ENCODE measurements at places on chromosomes 6 and 20.

- DNase-seq: no peak
Measured at GRCh38 chr20:11891077-11891775, 26.5 kb upstream of the BTBD3 start.

- DNase-seq: no peak
Measured at GRCh38 chr6:107809966-107810365, 14.1 kb downstream of the SCML4 start.

DNA sequence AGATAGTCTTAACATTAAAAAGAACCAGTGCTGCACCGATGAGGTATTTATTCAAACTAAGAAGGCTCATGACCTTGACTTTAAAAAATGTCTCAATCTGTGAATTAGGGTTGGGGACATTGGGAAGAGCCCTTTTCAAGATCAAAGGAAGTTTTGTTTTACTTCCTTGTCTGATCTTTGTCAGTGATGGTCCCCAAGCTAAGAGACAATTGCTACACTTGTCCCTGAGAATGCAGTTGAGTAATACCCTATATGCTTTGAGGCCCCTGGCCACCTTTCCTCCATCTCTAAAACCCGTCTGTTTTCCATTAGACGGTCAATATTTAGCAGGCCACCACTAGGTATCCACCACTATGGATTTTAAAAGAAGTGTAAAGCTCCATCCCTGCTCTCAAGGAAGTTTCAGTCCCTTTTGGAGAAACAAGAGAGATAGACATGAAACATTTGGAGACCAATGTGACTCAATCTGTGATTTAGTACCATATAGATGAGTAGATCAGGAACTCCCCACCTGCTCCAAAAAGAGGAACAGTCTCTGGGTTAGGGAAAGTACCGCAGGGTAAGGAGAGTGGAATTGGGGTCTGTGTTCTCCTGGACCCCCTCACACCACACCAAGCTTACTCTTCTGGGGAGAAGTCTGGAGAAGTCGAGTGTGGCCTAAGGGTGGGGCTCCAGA lies 99.1 kb upstream of the ISM1 start:
- no peak for DNase-seq

DNA sequence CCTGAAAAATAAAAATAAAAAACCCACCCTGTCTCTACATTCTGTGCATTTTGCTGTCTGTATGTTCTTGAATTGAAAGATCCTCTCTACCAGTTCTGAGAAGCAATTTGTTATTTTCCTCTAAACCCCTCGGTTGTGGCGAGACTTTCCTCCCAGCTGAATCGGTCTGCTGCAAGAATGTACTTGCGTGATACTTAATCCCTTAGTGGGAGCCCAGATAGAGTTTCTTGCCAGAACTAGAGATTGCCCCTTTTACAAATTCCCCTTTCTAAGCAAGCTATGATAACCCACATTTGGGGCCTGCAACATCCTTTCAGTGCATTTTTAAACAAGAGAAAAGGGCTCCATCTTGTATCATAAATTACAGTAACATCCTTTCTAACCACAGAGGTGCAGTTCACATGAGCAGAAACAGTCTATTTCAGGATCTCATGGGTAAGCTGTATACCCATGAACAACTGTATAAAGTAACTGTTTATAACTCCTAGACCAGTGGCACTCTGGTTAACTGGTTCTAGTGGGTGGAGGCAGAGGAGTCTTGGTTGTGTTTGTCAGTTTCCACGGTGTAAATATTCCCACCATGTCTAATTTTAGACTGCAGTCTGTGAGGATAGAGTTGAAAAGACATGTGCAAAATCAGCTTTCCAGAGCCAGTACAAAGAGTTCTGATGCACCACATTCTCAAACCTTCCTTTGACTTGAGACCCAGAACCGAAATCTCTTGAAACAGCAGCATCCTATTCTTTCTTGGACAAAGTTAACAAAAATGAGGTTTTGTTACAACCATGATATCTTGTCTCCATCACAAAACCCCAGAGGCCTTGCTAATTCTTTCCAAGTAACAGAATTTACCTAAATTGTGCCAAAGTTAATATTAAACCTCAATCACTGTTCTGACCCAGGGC lies 113.1 kb upstream of the ZNF217 start:
- no peak for DNase-seq

DNA sequence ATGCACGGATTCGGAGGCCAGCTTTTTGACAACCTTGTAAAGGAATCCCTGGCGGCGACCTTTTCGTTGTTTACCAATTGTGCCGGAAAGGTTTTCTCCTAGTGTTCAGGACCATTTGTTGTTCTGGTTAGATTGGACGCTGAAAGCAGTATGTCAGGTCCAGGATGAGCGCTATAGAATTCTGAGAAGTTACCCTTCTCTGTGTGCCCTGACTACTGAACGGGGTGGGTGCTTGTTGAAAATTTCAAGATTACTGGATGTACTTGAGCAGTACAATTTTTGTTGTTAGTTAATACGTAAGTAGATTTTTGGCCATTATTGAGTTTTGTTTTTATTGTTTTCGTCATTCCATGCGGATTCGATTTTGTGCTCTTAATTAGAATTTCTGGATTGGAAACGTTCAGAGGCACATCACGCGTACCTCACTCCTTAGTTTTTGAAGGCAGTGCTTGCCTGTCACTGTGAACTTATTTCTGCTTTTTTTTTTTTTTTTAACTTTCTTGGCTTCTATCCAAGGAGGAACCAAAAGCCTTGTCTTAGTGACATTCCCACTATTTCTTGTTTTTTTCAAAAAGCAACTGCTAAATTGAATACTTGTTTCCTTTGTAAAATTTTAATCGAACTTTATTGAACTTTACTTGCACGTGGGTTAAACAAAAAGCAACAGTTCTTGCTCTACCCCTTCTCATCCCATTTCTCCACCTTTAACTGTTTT lies 898 bp downstream of the XRN2 start:
- no peak for DNase-seq

- no peak for DNase-seq
Measured at GRCh38 chr20:8163543-8163942, 31.5 kb downstream of the PLCB1 start.

DNA sequence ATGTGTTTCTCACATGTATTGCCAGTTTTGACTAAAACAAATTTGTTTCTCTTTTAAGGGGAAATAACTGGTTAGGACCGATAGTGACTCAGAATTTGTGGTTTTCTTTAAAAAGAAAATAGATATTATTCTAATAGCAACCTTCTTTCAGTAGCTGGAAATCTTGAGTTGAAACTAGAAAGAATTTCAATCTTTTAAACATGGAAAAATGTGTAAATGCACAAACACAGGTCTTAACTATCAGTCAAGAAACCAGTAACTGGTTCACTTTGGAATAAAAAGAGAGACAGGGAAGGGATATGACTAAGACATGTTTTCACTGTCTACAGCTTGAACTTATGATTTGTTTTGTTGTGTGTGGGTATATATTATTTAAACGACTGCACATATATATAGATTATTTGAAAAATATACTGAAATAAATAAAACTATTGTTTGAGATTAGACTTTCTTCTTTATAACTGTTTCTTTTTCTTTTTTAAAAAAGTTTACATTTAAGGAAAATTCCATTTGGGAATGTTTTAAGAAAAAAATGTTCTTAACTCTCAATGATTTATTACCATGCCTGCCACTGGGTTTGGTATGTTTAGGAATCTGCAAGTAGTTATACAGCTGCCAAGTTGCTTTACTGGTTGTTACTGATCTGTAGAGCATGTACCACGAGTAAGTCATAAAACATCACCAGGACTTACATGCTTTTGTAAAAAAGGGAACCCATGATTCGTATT lies 753.3 kb upstream of the MARCKS start:
- DNase-seq: no peak

GRCh38 chr20:24503352-24503931 lies 34.0 kb downstream of the SYNDIG1 start:
- DNase-seq: no peak

DNA sequence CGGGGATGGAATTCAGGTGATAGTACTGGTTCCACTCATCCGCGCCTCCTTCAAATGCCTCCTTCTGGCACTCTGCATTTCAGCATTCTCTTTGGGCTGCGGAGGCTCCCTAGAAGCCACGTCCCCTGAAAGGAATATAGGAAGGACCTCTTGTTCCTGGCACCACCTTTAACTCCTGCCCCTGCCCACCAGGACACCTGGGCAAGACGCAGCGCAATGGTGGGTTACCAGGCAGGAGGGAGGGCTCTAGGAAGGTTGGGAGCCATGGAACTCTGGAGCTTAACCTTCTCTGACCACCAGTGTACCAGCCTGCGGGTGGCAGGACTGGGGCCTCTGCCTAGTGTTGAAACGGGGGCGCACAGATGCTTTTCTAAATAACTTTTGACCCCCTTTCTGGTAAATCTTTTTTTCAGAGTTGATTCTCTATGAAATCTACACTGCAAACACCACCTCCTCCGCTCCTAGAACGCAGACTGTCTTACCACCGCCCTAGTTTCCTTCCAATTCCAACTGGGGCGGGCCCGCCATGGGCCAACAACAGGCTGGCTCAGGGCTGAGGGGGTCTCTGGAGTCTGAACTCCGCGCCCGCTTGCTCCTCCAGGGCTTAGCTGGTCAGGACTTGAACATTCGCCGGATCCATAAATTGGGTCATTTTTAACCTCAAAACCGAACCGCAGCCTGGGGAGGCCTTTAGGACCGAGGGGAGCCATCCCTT lies 871 bp upstream of the SYNDIG1 start:
- no peak for DNase-seq

GRCh38 chr6:167290786-167291622 lies at the start of gene UNC93A:
Gene UNC93A (plus strand): TSS chr6:167291315. CDS start chr6:167291490, 175 bp downstream.
- no peak for DNase-seq

GRCh38 chr6:160110586-160111123 lies 11.0 kb upstream of the SLC22A1 start:
- DNase-seq: no peak

Measured in stimulated activated CD4-positive, alpha-beta T cell treated with anti-CD3 and anti-CD28 coated beads, Interleukin-1b, Interleukin-23, amount 100 ng/mL, for 1 hour (primary cell).